ENCODE measurements at places on chromosomes 2 and 18.

- peak; percentile 70 for DNase-seq
Measured at GRCh38 chr2:166784296-166784946, 103.9 kb upstream of the XIRP2 start.

- DNase-seq, result no peak
Measured at GRCh38 chr2:154455166-154455565, 243.3 kb upstream of the KCNJ3 start.

GRCh38 chr2:28101123-28101522 is 210.6 kb downstream of the BABAM2 start:
- no peak for DNase-seq

GRCh38 chr2:234286118-234286598 is 210.7 kb downstream of the ARL4C start:
- no peak for DNase-seq

GRCh38 chr2:52017646-52018235 is 985.8 kb upstream of the NRXN1 start:
- DNase-seq, result no peak

DNA sequence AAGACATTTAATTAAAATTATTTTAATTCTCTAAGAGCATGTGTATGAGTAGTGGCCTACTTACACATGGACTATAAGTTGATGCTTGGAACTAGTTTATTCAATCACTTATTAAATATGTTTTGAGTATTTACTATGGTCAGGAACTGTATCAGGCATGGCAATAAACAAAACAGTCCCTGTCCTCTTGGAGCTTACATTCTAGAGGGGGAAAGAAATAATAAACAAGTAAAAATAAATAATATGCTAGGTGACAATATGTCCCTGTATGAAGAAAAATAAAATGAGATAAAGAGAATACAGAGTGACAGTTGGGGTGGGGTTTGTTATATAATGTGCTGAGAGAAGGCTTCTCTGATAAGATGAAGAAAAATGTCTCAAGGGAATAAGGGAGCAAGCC is 74.5 kb downstream of the MYO3B start:
- no peak for DNase-seq

DNA sequence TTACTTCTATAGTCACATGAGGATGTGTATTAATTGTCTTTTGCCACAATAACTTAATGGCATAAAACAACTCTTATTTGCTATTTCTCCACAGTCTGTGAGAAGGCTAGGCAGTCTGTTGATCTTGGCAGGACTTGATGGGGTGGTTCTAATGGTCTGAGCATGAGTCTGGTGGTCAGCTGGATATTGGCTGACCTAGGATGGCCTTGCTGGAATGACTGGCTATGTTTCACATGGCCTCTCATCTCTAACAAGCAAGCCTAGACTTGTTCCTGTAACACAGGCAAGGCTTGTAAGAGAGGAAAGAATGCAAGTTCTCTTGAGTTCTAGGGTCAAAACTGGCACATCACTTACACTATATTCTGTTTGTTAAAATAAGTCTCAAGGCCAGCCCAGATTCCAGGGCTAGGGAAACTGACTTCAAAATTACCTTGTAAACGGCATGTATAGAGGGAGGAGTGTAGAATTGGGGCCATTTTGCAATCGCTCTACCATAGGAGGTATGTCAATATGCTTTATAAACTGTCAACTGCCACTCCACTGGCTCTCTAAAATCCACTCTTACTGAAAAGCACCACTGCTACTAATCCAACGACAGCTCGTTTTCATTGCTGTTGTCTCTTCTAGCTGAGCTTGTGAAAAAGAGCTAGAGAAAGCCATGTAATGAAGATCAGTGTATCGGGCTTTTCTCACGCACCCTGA is 325.0 kb upstream of the PKDCC start:
- peak; percentile 67 for DNase-seq

DNA sequence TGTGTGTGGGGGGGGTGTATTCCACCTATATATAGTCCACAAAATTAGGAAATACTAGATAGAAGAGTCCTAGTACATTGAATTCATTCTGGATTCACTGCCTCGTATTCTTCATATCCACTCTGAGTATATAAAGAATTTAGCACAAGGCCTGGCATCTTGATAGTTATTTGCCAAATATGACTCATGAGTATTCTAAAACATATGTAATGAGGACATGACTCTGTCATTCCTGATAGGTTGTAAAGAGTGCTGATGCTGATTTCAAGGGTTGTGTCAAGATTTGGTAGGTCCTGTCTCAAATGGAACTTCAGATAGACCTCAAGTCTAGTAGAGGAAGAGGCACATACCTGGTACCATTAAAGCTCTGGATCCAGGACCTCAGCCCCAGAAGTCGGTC is 173.4 kb upstream of the BOD1L2 start:
- DNase-seq, result no peak

- DNase-seq, result no peak
Measured at GRCh38 chr2:143254110-143254509, 124.9 kb downstream of the ARHGAP15 start.

GRCh38 chr18:51278045-51278649 is 80.7 kb upstream of the MEX3C start:
- DNase-seq, result peak; percentile 25

GRCh38 chr2:211401328-211401727 is 844.9 kb downstream of the CPS1 start:
- DNase-seq, result no peak

DNA sequence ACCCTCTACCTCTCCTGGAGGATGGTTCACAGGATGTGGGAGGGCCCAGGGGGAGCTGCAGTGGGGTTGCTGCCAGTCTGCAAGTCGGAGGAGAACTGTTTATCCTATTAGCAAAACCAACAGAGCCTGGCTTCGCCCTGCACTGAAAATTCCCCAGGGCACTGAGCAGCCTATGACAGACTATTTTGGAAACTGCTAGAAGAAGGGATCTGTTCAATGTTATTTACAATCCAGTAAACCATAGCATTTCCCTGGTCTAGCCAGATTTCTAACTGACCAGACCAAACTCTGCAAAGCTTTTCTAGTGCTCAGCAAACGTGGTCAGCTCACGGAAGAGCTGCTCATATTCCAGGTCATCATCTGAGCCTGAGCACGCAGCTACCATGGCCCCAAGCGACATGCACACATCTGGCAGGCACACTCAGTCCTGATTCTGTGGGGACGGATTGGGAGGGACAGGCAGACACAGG is 64.8 kb upstream of the PID1 start:
- peak; percentile 56 for DNase-seq

DNA sequence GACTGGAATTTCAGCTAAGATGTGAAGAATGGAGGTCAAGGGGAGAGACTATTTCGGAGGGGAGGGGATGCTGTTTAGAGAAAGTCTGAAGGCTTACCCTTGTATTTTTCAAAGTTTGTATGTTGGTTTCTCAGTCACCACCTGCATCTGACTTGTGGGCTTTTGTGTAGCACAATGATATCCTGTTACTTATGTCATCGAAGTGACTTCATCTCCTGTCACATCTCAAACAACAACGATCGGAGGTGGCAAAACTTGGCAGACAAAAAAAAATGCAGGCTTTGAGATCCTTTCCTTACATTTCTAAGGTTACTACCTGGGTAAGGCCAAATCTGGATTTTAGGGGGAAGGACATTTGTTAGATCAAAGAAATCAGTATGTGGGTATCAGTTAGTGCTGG is 11.7 kb upstream of the CXCR4 start:
- no peak for DNase-seq

DNA sequence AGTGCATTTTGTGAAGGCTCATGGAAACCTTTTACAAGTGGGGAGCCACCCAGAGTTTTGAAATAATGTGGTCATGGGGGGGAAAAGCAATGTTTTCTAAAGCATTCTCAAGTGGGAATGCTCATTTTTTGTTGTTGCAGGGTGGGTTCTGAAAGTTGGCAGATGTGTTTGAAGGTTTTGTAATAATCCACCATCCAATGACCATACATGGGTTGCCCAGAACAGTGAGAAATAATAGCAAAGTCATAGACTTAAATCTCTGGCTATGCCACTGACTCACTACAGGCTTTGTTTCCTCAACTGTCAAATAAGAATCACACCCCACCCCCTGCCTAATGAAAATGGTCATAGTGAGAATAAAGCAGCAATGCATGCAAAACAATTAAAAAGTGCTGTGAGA is 2.9 kb downstream of the DSG3 start:
- no peak for DNase-seq

- no peak for DNase-seq
Measured at GRCh38 chr2:99436874-99437273, 52.9 kb downstream of the REV1 start.

DNA sequence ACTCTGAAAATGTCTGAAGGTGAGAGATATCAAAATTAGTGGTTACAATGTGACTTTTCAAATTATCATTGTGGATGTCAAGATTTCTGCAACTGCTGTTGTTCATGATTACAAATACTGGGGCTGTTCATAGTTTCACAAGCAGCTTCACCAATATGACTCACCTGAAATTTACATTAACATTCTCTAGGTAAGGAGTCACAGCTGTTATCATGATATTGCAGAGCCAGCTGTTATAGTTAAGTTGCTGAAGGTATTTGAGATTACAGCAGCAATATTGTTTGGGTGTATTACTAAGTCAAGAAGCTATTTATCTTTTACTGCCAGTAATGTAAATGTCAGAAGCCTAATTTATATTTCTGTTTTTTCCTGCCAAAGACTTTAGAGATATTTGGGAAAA is 140.0 kb downstream of the MC4R start:
- DNase-seq, result no peak

- no peak for DNase-seq
Measured at GRCh38 chr18:37532917-37533316, 32.7 kb downstream of the CELF4 start.

GRCh38 chr2:205352593-205352992 is 329.7 kb upstream of the NRP2 start:
- DNase-seq, result no peak

DNA sequence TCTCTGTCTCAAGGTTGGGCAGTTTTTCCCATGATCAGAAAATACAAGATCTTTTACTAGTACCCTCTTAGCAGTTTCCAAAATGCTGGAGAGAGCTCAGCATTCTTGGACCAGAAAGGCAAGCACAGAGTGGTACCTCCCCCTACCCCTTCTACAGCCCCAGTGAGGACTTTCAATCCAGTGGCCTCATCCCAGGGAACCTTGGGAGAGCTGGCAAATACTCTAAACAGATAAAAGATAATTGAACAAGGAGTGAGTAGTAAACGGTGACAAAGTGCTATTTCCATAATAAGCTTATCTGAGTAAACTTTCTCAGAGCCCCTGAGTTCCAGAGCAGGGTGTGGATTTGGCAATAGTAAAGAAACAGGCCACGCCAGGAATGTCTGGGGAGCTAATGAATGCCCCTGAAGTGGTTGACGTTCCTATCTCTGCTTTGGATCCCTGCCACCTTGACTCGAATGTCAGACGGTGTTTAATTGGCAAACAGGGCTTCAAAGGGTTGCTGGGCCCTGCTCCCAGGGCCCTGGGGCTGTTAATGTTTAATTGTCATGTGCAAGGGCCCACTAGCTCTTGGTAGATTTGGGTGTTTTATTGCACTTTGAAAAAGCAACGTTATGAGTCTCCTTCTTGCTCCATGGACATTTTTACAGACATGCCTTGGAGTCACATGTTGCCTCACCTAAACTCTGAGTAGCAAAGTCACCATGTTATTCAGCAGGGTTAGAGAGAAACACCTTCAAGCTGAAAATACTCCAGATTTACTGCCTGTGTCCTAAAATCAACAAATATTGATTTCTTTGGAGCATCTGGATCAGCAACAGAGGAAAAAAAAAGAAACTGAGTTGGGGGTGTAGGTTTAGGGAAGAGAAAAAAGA is 239.9 kb downstream of the CYRIA start:
- peak; percentile 19 for DNase-seq

DNA sequence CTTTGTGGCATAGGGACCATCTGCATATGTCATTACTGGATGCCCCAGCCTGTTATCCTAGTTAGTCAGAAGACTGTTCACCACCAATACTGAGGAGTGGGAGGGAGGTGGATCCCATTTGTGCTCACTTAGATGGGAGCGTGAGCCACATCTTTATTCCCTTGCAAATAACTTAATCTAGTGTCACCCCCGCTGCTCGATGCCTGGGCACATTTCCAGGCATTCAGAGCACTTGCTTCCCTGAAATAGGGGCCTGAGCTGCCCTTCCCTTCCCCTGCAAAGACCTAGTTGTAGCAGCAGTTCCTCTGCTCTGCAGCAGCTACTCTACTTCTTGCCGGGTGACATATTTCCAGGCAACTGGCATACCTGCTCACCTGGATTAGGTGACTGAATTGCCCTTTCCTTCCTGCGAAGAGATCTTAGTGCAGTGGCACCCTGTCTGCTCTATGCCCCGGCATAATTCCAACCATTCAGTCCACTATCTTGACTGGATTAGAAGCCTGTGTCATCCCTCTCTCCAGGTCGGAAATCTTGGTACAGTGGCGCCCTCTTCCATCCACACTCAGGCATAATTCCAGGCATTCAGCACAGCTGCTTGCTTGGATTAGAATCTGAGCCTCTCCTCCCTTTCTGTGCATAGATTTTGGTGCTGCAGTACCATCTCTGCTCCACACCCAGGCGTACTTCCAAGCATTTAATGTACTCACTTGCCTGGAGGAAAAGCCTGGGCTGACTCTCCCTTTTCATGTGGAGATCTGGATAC is 1389.1 kb upstream of the TMEFF2 start:
- DNase-seq, result no peak

GRCh38 chr2:212227755-212228154 is 310.8 kb downstream of the ERBB4 start:
- DNase-seq, result peak; percentile 91

- DNase-seq, result no peak
Measured at GRCh38 chr18:28284132-28284531, 107.2 kb upstream of the CDH2 start.

- peak; percentile 96 for DNase-seq
Measured at GRCh38 chr18:48138660-48139430, 208.4 kb upstream of the SMAD2 start.

DNA sequence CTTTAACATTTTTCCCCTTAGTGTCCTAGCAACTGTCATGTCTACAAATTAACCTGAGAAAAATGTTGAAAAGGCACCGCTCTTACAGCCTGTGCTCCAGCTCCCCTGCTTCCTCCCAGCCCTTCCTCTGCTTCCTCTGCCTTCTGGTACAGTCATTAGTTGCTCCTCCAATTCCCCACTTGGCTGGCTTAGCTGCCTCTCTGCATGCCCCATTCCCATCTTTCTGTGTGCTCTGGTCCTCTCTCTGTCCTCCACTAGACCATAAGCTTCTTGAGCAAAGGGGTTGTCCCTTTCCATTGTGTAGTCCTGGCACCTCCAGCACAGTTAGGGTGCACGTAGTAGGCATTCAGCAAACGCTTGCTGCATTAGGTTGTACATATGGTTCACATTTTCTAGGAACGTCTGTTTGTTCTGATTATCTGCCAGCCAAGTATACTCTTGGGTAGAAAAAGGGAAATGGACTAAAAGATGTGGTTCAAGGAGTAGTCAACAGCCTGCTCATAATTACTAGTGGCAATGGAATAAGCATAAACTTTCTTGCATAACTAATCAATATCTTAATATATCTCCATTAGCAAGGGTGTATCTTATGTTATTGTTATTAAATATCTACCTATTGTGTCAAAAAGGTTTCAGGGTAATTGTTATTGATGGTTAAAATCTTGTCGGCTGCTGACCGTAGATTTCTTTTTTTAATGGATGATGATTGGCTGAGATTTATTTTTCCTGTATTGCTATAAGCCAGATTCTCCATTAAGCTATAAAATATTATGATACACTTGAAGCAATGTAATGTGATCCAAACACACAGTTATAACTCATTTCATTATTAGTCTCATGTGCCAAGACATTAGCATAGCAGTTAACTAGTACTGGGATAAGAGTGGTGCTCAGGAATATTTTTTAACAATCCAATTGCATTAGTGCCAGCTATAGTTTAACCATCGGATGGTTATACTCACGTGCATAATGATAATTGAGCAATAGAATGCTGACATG is 340.1 kb downstream of the SLC4A3 start:
- DNase-seq, result no peak

- DNase-seq, result no peak
Measured at GRCh38 chr2:234074751-234075517, 24.4 kb downstream of the SPP2 start.
